NT2/D1 (cell line): ENCODE measurements at places on chromosomes 7 and 10.

DNA sequence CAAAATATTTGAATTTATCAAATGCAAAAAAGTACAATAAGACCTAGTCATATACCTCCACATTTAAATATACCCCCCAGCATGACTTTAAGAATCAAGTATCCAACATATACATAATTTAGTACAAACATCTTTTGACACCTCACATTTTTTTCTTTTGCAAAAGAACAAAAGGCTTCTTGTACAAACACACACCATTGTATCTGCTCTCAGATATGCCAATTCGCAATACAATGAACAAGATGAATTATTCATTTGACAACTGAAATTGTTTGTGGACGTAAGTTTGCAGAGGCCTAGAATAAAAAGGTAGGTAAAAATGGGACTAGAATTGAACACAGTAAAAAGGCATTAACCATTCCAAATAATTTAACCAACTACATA, 154.4 kb downstream of the CACNA2D1 start:
- no peak for DNase-seq

DNA sequence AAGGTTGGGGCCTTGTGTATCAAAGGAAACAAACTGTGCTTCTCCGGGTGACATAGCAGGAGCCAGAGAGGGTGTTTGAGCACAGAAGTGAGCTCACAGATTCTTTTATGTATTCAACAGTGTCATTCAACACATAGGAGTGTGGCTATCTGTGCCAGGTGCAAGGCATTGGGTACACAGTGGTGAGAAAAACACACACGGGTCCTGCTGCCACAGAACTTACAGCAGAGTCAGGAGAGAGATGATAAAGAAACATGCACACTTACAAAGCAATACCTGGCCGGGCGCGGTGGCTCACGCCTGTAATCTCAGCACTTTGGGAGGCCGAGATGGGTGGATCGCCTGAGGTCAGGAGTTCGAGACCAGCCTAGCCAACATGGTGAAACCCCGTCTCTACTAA, 16.3 kb upstream of the ECHDC3 start:
- DNase-seq, result no peak

DNA sequence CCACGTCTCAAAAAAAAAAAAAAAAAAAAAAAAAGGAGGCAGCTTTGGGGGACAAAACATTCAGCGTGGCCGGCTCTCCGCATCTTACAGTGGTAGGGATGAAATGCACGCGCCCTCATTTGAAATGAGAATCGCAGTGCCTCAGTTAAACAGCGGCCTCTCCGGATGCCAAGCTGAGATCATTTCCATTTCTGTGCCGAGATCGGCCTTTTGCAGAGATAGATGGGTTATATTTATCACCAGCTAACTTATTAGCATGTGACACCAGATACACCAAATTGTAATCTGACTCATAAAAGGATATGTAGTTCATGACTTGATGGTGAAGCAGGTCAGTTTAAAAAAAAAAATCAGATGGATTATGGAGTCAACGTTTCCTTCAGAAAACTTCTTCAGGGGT, 138.7 kb downstream of the CUX1 start:
- DNase-seq, result no peak

- DNase-seq, result no peak
Measured at GRCh38 chr7:22351329-22351692, 5.6 kb downstream of the RAPGEF5 start.

- DNase-seq, result no peak
Measured at GRCh38 chr10:117107238-117107637, 30.8 kb downstream of the VAX1 start.

DNA sequence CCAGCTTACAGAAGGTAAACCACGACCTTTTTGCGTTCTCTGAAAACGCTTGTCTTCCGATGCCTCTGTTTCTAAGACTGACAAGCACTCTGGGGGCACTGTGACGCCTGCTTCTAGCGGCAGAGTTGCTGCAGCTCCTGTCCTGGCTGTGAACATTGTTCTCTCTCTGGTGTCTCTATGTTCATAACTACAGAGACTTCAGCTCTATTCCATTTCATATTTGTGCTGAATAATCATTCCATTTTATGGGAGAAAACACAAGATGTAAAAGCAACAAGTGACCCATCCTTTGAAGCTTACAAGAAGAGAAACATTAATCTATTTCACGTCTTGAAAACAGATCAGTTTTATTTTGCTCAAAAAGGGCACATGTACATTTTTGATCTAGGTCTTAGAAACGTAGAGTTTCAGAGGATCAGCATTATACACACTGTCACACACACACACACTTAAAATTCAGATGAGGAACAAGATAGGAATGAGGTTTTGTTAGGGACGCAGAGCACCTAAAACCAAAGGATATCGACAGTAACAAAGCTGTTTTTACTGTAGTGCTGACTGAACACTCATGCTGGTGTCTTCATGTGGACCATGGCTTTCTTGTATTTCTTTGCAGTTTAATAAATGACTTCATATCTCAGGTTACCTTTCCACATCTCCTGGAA, 3.0 kb downstream of the IKZF1 start:
- no peak for DNase-seq

DNA sequence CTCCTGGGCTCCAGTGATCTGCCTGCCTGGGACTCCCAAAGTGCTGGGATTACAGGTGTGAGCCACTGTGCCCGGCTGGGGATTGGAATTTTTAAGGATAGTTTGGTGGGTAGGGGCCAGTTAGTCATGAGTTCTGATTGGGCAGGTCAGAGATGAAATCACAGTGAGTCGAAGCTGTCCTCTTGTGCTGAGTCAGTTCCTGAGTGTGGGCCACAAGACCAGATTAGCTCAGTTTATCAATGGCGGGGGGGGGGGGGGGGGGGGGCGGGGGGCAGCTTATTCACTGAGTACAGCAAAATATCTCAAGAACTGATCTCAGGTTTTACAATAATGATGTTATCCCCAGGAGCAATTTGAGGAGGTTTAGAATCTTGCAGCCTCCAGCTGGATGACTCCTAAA, 11.6 kb upstream of the ERCC6 start:
- no peak for DNase-seq

GRCh38 chr7:124702385-124702784, 63.2 kb downstream of the GPR37 start:
- no peak for DNase-seq

- no peak for DNase-seq
Measured at GRCh38 chr10:94489976-94490788, 55.4 kb upstream of the HELLS start.

DNA sequence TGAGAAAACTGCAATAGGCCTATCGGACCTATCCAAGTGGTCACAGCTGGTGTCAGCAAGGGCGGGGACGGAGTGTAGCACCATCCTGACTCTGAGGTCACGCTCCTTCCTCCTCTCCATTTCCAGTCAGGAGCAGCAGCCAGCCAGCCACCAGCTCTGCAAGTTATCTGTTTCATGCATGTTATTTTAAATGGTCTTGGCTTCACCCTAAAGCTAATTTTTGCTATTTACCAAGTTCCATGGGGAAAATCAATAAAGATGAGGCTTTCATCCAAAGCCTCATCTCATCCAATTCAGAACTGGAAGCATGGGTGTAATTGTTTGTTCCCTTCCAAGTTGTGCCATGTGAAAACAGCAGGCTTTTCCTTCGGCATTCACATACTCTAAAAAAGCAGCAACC, 49.3 kb downstream of the ICA1 start:
- no peak for DNase-seq

DNA sequence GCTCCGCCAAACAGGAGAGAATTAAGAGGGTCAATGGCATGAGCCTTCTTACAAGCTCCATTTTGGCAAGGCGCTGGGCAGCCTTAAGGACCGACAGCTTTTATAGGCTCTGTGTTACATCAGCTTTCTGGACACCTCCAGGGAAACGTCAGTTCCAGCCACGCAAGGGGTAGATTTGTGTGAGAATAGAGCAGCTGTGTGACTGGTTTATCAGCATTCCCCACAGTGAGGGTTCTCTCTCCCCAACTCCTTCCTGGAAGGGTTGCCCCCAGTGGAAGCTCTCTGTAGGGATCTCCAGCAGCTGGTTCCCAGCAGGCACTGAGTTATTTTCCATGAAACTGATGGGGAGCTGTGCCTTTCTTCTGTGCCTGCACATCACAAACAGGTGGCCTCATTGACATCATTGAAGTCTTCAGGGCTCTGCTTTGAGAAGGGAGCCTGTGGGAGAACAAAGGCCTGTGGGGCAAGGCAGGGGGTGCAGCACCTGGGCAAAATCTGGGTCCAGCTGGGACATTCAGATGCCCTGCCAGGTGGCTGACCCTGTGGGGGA, at the start of gene CUZD1:
Gene CUZD1 (minus strand): TSS at position 75 of the 550 bp plus-strand sequence. CDS start 14 bp downstream, at position 61.
- DNase-seq, result no peak

DNA sequence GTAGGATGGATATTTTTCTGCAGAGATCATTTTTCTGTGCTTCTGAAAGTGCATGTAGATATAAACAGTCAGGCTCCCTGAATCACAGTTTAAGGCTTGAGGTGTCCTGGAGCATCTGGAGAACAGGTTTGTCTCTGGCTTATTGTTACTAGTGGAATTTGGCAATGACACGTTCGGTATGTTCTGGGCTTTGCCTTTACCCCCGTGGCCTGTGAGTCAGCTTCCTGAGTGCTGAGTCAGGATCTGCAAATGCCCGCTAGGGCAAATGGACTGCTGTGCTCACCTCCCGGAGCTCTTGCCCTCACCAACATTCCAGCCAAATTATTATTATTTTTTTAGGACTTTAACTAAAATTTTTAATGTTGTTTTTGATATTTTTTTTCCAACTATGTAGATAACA, 192.5 kb upstream of the PRSS1 start:
- DNase-seq, result peak; percentile 43

GRCh38 chr10:30784524-30784896, 155.0 kb upstream of the LYZL2 start:
- no peak for DNase-seq
